ENCODE measurements at places on chromosomes 7 and 10. TPM values are rescaled to one million over a fixed set of nuclear protein-coding genes. Genes with fewer than 3 reads are reported as not detected.

- DNase-seq = no peak
Measured at GRCh38 chr7:108128514-108128913, 1.6 kb downstream of the LAMB4 start.

- DNase-seq = peak; percentile 43
Measured at GRCh38 chr10:119207713-119208552, 562 bp downstream of the GRK5 start.

The RPS24 gene
- total RNA-seq = 1,496 TPM

- no peak for DNase-seq
Measured at GRCh38 chr7:107387128-107387527, 82.7 kb upstream of the GPR22 start.

The STRIP2 gene
- 6.5 TPM for total RNA-seq

The MYH16 gene
- total RNA-seq = not detected

DNA sequence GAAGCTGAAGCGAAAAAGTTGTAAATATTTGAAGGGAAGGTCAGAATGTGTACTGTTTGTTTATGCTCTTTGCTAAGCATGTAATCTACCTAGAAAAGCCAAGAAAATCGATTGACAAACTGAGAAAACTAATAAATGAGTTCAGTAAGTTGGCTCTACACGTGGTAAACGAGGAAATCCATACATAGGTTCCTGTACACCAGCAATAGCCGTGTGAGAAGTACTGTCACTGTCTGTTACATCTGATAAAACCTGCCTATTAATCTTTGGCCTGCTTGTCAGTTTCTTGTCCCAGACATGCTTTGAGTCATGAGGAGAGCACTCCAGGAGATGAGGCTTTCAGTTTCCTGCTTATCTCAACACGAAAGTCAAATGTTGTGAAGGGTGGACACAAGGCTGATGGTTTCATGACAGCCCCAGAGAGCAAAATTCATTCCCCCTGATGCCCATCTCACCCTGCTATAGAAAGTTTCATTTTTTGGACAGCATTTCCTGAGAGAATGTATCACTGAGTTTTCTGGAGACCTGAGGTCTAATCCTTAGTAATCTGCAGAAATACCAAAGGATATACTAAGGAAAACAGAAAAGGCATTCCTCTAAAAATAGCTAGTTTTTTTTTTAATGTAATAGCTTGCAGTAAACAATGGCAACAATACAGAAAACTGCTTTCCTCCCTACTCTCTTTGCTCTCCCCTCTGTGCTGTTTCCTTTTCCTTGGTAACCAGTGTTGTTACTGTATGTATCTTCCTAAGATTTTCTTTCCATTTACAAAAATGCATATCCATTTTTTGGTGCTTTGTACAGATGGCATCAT is 18.8 kb downstream of the BMPR1A start:
- DNase-seq = no peak

DNA sequence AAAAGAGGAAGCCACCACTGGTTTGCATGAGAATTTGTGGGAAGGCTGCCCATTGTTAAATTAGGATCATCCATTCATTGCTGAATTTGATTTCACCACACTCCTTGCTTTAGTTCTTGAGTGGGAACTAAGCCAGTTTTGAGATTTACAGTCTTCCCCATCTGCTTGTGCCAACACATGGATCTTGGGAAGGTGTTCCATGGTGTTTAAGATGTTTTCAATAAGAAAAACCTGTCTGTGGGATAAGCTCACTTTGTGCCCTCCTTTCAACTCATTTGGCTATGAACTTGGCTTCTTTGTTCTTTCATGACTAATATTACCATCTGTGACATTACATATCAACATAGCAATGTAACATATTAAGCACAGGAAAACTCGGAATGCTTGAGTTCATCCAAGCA is 73.2 kb downstream of the INHBA start:
- DNase-seq = no peak

The MYO3A gene
- 18.0 TPM for total RNA-seq

- no peak for DNase-seq
Measured at GRCh38 chr7:113004726-113005454, 81.7 kb downstream of the GPR85 start.

The PLXDC2 gene
- total RNA-seq = 38.5 TPM

The FOXI2 gene
- 1.7 TPM for total RNA-seq

DNA sequence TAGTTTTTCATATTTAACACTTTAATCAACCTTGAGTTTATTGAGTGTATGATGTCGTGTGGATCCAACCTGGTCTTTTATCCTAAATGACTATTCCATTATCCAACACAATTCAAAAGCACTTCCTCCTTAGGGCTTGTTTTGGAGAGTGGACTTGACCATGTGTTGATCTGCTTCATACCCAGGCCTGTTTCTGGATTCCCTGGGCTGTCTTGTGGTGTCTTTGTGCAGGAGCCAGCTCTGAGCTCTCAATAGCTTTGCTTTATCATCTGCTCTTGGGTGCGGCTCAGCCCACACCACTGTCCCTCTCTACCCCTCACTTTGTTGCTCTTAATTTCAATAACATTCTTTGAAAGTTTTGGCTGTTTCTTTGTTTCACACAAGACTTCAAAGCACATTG is 70.9 kb upstream of the CHST15 start:
- no peak for DNase-seq

DNA sequence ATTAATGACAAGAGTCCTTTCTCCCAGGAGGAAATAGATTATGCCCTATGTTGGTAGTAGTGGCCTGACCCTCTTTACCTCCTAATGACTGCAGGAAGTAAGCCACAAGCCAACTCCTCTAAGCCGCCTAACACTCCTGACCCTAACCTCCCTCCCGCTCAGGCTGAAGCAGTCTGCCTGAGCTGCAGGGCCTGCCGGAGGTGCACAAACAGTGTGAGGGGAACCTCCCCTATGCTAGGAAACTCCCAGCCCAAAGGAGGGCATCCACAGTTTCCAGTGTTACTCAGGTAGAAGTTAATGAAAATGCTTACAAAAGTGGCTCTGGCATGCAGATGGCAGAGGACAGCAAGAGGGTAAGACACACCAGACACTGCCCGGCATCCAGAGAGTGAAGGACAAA is 294.4 kb upstream of the GALNT17 start:
- DNase-seq = no peak

GRCh38 chr7:12821746-12822145 is 134.3 kb downstream of the ARL4A start:
- no peak for DNase-seq

The IRF5 gene
- total RNA-seq = 0.44 TPM

DNA sequence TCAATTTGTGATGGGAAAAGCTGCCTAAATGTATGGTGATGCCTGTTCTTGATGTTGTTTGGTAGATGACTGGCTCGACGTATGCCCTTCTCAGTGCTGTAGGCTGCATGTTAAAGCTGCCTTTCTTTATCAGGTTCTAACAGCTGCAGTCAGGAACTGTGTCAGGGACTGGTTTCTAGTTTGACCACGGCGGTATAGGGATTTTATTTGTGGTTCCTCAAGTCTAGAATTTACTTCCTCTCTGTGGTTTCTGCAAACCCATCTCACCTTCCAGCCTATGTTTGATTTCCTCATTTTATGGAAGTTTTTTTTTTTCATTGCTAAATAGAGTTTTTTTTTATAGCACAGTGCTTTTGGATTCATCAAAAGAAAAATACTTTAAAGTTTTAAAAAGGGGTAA is 26.5 kb downstream of the LMTK2 start:
- DNase-seq = no peak

- no peak for DNase-seq
Measured at GRCh38 chr10:97154781-97155180, 31.0 kb downstream of the SLIT1 start.

GRCh38 chr10:124715439-124715838 is 28.7 kb downstream of the FAM53B start:
- DNase-seq = no peak

DNA sequence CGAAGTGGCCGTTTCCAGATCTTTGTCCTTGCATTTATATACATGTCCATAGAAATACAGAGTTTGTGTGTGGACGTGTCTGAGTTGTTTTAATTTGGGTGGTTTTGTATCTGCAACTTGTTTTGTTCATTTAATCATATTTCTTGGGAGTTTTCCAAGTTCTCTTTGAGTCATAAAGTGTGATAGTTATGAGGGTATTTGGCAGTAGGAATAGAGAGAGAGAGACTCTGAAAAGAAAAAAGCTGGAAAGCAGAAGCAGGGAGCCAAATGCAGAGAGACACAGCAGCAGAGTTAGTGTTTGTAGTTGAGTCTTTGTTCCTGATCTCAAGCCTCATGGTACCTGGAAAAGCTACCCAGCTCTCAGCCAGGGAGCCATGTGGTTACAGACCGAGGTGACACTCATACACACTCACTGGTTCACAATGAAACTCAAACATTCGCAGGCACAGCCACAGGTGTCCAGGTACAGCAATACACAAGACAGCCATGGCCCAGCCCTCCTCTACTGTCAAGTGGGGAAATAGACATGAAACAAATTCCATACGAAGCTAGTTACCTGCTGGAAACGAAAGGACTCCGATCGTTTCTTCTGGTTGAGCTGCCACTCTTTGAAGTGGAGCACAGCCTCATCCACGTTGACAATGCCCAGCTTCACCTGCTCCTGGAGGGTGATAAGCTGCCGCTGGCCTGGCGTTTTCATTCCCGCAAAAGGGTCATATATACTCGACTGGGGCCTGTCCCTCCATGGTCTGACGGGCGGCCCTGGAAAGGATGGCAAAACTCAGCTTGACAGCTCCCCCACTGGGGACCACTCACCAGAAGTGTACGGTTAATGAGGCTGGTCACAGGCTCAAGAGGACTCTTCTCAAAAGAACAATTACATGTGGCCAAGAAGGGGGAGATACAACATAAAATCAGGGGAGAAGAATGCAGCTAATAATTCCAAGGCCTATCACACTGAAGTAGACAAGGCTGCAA is 33.3 kb upstream of the TM9SF3 start:
- DNase-seq = no peak

GRCh38 chr10:45640049-45640448 is 32.5 kb downstream of the ZFAND4 start:
- DNase-seq = no peak

DNA sequence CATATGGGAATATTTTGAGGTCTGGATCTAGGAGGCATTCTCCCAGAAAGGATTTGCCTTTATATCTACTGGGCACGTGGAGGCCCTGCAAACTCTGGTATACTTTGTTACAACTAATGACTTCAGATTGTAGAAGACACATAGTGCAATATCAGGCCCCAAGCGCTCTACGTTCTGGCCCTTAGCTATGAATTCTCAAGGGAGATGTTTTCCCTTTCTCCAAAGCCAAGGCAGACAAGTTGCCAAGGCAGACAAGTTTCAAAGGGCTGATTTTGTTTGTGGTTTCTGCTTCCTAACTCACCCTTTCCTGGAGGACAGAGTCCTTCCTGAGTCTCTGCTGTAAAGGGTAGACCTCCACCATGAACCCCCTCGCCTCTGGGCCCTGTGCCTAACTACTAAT is 99.4 kb upstream of the CTTNBP2 start:
- DNase-seq = no peak

GRCh38 chr10:28788252-28788651 is 110.9 kb downstream of the BAMBI start:
- no peak for DNase-seq

- DNase-seq = no peak
Measured at GRCh38 chr10:60992636-60993035, 48.7 kb upstream of the RHOBTB1 start.

GRCh38 chr7:33562996-33563395 is 342.3 kb upstream of the BMPER start:
- no peak for DNase-seq

DNA sequence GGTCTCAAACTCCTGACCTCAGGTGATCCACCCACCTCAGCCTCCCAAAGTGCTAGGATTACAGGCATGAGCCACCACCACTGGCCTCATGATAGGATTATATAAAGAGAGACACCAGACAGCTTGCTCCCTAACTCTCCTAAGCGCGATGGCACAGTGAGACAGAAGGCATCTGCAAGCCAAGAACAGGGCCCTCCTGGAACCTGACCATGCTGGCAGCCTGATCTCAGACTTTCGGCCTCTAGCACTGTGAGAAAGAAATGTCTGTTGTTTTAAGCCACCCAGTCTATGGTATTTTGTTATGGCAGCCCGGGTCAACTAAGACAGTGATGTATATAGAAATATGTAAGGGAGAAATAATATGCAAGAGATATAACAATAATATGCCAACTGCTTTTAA is 51.2 kb downstream of the SRPK2 start:
- DNase-seq = no peak

DNA sequence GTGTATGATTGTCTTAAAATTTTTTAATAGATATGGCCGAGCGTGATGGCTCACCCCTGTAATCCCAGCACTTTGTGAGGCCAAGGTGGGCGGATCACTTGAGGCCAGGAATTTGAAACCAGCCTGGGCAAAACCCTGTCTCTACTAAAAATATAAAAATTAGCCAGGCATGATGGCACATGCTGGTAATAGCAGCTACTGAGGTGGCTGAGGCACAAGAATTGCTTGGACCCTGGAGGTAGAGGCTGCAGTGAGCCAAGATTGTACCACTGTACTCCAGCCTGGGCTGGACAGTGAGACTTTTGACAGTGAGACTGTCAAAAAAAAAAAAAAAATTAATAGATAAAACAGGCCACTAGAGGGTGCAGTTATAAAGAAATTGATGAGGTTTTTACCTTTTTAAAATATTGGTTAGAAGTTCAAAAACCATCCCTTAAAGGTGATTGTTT is 20.5 kb downstream of the NOM1 start:
- no peak for DNase-seq

GRCh38 chr10:15461353-15462108 is 90.4 kb upstream of the FAM171A1 start:
- DNase-seq = no peak

DNA sequence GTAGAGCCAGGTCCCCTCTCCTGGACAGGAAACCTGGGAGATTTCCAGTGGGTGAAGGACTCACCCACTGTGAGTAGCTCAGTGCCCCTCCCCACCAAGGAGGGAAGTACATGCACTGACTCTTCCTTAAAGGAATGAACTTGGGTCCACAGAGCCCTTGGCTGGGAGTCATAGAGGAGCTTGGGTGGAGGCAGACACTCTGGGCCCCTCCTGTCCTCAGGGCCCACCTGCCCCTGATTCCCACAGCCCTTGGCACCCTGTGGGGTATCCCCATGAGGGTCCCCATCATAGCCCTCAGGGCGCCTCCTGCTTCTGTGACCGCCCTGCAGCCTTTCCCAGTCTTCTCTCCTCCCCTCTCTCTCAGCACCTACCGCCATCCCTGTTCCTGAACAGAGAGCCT is 3.7 kb downstream of the EN2 start:
- DNase-seq = no peak

The ASZ1 gene
- total RNA-seq = not detected

The PPP1R3C gene
- total RNA-seq = 30.0 TPM

- DNase-seq = no peak
Measured at GRCh38 chr10:60189861-60190475, 199.7 kb downstream of the ANK3 start.

Measured in progenitor cell of endocrine pancreas (in vitro differentiated cells).